ENCODE measurements at places on chromosomes 2 and 18.

- DNase-seq, result no peak
Measured at GRCh38 chr18:35753306-35753910, 171.9 kb downstream of the GALNT1 start.

GRCh38 chr2:158994920-158995676 is 26.7 kb downstream of the TANC1 start:
- DNase-seq, result no peak

DNA sequence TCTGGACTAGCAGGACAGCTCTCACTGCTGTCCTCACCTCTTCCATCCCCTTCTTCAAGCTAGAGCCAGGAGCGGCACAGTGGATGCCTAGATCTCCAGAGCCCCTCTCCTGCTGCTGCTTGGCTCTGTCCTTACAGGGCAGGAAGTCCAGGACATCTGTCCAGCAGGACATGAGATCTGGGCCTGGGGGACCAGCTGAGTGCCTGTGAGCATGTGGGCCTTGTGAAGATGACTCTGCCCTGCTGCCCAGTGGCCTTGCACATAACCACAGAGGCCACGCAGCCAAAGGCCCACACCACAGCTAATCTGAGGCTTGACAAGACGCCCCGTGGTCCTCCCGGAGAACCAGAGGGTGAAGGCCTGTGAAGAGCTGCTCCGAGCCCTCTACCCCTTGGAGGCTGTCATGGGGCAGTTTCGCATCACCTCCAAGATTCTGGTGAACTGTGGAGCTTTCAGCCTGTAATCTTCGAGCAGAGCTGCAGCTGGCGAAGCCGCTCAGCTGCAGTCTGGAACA is 516.7 kb upstream of the HS6ST1 start:
- no peak for DNase-seq

DNA sequence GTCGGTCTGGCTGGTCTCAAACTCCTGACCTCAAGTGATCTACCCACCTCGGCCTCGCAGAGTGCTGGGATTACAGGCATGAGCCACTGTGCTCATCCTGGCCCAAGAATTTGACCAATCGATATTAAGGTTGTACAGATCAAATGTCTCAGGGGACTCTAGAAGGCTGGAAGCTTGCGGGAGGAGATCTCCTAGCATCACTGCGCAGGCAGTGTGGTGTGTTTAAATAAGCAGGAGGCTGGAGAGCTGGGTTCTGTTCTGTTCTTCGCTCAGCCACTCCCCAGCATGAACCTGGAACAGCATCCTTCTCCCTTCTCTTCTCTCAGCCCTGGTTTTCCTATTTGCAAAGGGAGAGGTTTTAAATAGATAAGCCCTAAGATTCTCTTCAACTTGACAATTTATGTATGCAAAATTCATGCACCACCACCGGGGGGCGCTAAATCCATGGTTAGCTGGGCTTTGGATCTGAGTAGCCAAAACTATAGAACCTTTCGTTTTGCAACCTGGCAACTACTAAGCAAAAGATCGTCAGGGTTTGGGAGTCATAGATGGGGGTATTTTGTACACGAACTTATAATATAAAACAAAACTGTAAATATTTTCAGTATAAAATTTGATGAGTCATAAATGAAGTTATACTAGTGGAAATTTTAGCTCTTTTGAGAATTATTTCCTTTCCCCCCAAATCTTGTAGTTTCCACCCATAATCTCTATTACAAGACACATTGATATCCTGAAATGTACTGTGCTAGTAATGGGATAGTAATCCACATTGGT is 60.6 kb downstream of the SLC16A14 start:
- peak; percentile 94 for DNase-seq

DNA sequence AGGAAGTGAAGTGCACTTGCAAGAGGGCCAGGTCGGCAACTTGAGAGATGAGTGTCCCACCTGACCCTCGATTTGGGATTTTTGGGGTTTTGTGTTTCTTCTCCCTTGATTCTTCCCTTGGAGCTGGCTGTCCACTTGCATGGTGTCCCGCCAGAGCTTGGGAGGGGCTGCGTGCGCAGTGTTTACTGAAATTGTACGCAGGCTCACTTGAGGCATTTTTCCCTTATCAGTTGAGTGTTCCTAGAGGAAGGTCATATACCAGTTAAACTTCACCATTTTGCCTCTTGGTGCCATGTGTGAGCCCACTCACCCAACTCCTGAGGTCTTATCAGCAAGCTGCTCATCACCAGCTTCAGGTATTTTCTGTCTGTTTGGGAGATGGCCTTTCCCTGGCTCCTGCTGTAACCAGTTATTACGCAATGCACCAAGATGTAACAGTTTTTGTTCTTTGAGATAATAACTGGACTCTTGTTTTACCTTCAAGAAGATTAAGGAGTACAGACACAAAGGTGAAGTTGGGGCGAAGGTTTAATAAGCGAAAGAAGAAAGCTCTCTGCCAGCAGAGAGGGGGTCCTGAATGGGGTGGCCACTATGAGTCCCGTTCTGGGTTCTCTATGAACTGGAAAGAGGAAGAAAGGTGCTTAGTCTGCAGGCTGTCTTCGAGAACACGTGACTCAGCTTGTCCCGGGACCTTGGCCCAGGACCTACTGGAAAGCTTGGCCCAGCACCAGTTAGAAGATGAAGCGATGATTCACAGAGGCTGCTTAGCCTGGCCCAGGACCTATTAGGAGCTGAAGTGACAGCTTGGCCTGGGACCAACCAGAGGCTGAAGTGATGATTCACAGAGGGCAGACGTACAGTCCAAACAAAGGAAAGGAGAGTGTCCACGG is 21.5 kb upstream of the TXNL4A start:
- DNase-seq, result no peak

- DNase-seq, result peak; percentile 80
Measured at GRCh38 chr2:235135990-235136561, 184.3 kb downstream of the SH3BP4 start.

GRCh38 chr18:7579176-7579917 is 12.2 kb downstream of the PTPRM start:
- DNase-seq, result no peak

DNA sequence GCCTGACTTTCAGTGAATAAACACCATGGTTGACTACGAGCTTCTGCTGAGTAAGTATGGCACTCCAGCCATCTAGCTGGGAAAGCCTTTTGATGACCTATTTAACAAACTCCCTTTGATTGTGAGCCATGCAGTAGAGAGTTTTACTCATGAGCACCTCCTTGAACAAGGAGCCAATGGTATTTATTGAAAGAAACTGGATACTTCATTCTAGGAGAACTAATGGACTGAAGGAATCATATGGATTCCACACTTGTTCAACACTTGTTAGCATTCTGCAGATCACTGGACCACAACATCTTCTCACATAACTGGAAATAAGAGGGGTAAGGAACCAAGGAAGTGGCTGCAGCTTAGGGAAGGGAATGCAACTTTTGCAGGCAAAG is 320.9 kb upstream of the ETAA1 start:
- no peak for DNase-seq

DNA sequence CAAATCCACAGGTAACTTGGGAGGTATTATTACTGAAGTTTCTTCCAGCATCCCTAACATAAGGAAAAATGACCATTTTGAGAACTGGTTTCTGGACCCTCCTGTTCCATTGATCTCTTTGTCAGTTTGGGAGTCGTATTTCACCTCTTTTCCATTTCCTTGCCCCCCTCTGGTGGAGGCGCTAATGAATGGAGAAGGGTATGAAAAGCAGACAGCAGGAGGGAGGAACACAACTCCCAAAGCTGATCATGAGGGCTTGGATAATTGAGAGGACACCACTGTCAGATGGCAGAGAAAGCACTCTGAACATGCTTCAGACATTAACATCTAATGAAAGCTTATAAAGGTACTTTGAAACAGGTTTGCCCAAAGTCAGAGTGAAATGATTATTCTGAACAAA is 56.6 kb upstream of the TLK1 start:
- no peak for DNase-seq

DNA sequence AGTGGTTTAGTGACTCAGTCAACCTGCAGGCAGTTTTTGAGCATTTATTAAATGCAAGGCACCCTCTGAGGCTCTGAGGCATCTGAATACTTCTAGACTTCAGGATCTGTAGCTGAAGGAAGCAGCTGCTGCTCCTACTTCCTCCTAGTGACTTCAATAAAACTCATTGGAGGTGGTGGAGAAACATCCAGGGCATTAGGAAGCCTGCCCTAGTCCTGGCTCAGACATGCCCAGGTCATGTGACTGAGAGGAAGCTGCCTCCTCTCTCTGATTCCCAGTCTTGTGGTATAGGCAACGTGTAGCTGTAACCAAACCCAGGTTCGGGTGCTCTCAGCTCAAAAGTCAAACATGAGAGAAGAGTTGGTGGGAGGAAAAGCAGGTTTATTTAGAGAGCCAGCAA is 287.2 kb upstream of the GYPC start:
- no peak for DNase-seq

- DNase-seq, result no peak
Measured at GRCh38 chr2:211690736-211691135, 847.9 kb downstream of the ERBB4 start.

GRCh38 chr2:136129601-136130000 is 11.7 kb upstream of the CXCR4 start:
- DNase-seq, result no peak

DNA sequence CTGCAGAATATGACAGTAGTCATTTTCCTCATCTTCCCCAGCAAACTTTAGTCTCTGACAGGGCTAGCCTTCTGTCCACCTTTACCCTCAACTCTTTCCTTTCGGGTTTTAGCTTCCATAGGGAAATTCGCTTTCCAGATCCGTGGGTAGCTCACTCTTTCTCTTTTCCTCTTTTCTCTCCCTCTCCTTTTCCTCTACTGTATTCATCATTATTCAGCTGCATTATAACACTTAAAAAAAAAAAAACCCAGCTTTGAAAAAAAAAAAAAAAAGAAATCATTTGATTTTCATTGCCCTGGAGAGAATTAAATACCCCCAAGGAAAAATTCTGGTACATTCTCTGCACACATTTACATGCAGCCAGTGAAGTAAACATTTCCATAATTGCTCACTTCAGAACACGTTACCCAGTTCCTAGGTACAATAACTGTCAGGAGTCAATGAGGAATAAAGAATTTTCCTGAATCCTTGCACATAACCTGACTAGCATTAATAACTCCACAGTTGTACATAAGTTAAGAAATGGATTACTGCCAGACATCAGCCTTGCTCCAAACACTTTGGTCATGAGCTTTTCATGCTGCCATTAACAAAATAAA is 63.5 kb downstream of the ZNF521 start:
- DNase-seq, result no peak

- DNase-seq, result no peak
Measured at GRCh38 chr2:101807242-101807641, 109.7 kb downstream of the MAP4K4 start.

- DNase-seq, result no peak
Measured at GRCh38 chr2:226461981-226462380, 337.6 kb downstream of the IRS1 start.

- DNase-seq, result no peak
Measured at GRCh38 chr18:64100116-64100922, 48.6 kb downstream of the LINC00305 start.

- DNase-seq, result no peak
Measured at GRCh38 chr18:3842844-3843243, 392.9 kb downstream of the TGIF1 start.

- no peak for DNase-seq
Measured at GRCh38 chr2:238697193-238698071, 150.5 kb upstream of the TWIST2 start.

GRCh38 chr2:159186462-159186861 is 100.0 kb downstream of the WDSUB1 start:
- DNase-seq, result no peak

DNA sequence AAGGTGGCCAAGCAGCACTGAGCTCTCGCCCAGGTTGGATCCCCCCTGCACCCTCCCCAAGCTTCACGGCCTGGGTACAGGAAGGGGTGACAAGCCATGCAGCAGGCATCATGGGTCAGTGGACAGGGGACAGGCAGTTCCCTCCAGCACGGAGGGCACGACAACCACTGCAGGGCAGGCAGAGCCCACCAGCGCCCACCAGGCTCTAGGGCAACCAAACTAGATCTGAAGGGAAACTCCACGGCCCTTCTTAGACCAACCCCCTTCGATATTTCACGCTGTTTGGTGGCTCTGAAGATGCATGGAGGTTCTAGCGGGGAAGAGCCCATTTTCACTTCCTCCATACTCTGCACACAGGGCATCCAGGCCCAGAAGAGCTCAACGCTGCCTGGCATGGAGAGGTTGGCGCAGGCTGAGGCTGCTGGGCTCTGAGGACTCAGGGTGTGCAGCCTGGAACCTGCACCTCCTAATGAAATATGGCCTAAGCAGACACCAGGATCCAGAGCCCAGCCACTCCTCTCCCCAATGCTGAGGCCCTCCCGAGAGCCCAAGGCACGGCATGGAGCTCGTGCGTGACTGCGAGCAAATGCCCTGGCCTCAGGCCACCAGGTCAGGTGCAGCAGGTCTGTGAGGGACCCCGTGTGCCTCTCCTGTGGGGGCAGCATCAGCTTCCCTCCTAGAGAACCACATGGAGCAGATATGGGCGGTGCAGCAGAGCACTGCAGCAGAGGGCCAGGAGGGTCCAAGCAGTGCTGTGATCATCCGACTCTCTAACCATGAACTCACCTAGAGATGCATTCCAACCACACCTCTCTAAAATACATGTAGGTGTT is 8.7 kb upstream of the MTERF4 start:
- DNase-seq, result no peak

DNA sequence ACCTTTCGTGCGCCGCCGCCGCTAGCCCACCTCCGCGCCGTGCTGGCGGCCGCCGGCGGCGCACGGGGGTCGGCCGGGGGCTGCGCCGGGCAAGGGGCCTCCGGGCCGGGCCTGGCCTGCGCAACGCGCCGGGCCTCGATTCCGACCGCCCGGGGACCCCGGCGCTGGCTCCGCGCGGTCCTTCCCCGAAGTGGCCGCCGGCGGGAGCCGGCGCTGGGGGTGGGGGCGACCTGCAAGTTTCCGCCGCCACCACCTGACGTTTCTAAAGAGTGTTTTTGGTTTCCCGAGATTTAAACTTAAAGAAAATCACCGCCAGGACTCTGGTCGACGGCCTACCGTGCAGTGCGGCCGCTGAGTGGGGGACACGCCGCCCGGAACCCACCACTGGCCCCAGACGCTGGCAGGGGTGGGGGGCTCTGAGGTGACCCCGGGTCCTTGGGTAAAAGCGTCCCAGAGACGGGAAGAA is 3.8 kb upstream of the GATA6 start:
- no peak for DNase-seq

DNA sequence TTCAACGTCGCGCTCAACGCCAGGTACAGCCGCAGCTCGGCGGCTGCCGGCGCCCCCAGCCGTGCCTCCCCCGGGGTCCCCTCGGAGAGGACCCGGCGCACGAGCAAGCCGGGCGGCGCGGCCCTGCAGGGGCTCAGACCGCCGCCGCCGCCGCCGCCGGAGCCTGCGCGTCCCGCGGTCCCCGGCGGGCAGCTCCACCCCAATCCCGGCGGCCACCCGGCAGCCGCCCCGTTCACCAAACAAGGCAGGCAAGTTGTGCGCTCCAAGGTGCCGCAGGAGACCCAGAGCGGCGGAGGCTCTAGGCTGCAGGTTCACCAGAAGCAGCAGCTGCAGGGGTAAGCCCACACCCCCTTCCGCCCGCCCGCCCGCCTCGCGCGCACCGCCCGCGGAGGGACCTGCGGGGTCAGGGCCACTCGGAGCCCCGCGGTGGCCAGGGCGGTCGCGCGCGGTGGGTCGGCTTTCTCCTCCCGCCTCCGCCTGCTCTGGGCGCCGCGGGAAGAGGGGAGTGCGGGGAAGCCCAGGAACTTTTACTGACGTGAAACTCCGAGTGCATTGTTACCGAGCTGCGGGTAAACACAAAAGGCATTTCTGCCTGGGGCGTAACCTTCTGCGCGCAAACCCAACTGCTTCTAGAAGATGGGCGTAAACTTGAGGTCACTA is 861 bp downstream of the LTBP1 start:
- DNase-seq, result peak; percentile 69

GRCh38 chr2:65800998-65801397 is 368.6 kb upstream of the SPRED2 start:
- no peak for DNase-seq

Measured in activated effector memory CD4-positive, alpha-beta T cell treated with anti-CD3 and anti-CD28 coated beads, Interleukin-2, amount 50 U/mL, for 16 hours (primary cell).